ENCODE measurements at places on chromosomes 13 and 19.

GRCh38 chr13:75774176-75774575, 138.0 kb downstream of the LMO7 start:
- DNase-seq, result no peak

DNA sequence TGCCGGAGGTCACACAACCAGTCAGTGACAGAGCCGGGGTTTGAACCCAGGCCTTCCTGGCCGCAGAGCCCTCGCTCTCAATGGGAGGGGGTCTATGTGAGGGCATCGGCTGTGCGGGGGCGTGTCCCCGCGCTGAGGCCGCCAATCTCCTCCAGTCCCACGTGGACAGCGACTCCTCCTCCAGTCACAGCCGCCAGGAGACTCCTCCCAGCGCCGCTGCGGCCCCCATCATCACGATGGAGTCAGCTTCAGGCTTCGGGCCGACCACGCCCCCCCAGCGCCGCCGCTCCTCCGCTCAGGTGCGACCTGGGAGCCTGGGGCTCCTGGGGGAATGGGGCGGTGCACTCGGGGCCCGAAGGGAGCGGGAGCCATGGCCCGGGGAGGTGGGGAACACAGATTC, 6.0 kb downstream of the SPRED3 start:
- DNase-seq, result peak; percentile 60

- no peak for DNase-seq
These were observed 172.3 kb downstream of the SHISA2 start for GRCh38 chr13:25879466-25879865.

GRCh38 chr19:18110609-18111232, 13.1 kb downstream of the MAST3 start:
- no peak for DNase-seq

DNA sequence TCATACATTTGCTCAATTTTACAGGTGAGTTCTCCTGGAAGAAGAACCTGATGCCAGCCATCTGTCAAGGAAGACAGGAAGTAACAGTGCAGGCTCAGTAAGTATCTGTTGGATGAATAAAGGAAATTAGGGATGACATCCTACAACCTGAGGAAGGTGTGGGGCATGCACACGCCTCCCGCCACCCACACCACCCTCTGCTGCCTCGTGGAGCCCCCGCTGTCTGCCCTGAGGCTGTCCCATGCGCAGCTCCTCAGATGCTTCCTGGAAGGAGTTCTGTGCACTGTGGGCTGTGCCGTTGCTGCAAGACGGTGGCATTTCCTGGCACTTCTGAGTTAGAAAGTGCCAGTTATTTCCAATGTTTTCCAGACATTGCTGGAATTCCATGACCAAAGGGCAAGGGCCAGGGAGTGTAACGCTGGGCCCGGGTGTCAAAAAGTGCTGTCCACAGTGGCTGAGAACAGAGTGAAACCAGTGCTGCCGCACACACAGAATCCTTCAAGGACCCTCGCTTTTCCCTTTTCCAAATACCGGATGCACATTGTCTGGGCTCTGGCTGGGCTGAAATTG, 4.2 kb upstream of the TEX29 start:
- DNase-seq, result no peak

DNA sequence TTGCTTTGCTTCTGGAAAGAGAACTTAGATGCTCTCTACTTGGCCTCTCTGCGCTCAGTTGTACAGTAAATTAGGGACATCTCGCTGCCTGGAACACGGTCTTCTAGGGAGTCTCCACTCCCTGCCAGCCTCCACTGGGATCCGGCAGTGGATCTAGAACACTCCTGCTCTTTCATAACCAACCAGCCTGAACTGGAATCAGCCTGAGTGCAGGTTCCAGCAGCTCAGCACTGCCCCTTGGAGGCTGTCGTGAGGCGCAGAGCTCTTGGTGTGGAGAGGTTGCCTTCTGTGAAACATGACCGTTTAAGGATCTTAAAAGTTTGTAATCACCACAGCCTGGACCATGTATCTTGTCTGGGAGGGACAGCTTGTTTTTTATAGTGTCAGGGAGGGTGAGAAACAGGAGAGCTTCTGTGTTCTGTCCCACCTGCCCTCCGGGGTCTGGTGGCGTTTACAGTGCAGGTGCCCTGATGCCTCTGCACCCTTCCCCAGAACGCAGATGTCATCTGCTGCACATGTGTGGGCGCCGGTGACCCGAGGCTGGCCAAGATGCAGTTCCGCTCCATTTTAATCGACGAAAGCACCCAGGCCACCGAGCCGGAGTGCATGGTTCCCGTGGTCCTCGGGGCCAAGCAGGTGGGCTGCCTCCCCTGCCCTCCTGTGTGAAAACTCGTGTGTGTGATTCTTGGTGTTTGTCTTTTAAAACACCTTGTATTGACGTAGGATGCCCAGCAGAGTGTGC, 24.8 kb downstream of the UPF1 start:
- DNase-seq, result no peak

DNA sequence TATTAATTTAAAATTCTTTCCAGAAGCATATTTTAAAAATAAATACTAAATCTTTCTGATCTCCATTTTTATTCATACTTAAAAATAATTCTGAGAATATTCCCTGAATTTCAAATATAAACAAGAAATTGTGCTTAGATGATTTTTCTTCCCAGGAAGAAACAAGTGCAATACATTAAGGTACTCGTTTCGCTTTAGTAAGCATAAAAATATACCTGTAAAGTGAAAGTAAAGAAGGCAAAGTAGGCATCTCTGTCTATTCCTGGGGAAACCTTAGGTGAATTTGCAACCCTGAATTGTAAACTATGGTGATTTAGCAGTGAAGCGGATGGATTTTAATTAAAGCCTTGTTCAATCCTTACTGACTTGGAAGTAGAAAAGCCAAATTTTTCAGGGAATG, 354.2 kb downstream of the DIAPH3 start:
- DNase-seq, result no peak

DNA sequence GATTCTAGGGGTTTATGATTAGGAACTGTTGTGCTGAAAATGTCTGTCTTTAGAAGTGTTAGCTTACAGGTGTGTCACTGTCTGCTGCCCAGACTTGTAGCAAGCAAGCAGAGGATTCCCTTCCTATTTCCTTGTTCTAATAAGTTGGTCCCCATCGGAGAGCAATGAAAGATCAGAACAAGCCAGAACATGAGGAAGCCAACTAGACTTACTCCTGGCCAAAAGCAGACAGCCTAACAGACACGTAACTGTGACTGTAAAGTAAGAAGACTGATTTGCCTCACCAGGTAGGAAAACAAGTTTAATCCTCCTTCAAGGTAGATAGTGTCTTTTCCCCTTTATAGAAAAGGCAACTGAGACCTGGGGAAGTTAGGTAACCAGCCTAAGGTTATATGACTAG, 12.5 kb downstream of the POLR1D start:
- DNase-seq, result no peak

DNA sequence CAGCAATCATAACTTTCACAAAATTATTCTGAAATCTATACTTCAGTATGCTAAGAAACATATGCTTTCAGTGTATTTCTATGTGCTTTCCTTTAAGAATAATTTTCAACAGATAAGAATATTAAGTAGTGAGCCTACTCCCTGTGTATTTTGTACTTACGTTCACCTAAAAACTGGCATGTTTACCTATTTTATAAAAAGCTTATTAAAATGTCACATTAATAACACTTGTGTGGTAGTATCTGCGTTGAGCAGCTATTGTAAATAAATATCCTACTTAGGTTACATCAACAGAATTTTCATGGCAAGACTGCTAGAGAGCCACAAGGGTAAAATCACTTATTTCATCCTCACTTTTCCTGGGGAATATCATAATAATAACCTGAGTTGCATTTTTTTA, 113.4 kb upstream of the SLITRK5 start:
- no peak for DNase-seq

DNA sequence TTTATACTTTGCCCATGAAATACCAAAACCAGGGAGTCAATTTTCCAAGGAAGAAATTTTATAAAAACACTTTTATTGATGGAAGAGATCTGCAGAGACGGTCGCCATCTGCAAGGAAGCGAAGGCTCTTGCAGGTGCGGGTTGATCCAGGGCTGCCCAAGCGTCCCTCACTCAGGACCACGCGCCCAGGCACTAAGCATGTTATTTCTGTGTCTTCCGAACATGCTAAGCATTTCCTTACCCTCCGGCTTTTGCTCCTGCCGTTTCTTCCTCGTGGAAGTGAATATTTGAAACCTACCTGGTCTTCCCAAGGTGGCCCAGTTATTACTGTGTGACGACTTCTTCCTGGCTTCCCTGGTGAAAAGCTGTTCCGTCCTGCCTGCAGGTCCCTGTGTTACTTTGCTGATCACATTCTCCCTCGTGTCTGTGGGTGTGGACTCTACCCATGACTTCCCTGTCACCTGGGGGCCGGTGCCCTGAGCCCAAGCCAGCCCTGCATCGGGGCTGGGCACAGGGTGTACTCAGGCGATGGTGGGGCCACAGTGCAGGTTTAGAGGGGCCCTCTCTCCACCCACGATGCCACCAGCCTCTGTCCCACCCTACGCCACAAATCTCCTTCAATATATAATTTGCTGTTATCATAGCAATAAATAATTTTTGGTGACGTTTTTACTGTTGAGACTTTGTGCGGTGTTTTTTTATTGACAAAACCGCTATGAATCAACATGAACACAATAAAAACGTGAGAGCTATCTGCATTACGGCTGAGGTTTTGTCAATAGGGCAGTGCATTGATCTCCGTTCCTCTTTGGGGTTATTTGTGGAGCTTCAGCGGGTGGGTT, 119.4 kb downstream of the URI1 start:
- no peak for DNase-seq

- no peak for DNase-seq
These were observed 11.8 kb downstream of the SERP2 start for GRCh38 chr13:44385401-44385800.

GRCh38 chr19:56707821-56708220, 36.3 kb upstream of the ZNF835 start:
- no peak for DNase-seq

DNA sequence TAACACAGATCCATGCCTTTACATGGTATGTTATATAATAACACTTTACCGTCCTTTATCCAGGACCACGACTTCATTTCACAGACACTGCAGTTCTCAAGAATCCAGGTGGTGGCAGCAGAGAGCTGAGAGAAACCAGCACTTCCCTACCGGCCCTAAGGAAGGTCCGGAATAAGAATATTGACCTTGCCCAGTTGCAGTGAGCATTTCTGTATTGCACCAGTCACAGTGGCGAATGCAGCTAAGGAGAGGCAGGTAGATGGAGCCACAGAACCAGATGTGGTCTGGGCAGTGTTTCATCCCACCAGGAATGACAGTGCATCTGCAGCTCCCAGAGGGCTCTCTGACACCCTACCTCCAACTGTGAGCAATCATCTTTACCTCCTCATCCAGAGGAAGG, 44.6 kb downstream of the ZNF787 start:
- no peak for DNase-seq

- no peak for DNase-seq
These were observed 9.0 kb upstream of the ZNF460 start for GRCh38 chr19:57271280-57271679.

- DNase-seq, result peak; percentile 25
These were observed at the start of gene USP12 for GRCh38 chr13:27171244-27171826. USP12 (minus strand) TSS chr13:27171811; CDS start chr13:27171639, 172 bp downstream.
